ENCODE measurements at places on chromosomes 3 and 15.

DNA sequence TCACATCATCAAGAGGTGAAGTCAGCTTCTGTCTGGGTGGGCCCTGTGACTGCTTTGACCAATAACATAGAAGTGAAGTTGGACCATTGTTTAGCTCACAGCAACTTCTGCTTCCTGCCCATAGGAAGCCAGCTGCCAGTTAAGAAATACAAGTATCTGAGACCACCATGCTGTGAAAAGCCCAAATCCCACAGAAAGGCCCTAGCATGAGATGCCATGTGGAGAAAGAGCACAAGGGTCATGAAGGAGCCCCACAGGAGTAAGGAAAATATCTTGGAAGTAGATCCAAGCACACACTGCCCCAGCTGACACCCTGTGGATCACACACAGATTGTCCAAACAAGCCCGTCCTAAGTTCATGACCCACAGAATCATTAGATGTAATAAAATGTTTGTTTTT, 28.5 kb downstream of the RTP4 start:
- DNase-seq = no peak

GRCh38 chr3:52838561-52839267, 3.9 kb upstream of the MUSTN1 start:
- DNase-seq = no peak

- DNase-seq = no peak
Observed at GRCh38 chr3:24158761-24159454, 213.8 kb downstream of the NR1D2 start.

- DNase-seq = no peak
Observed at GRCh38 chr3:87674397-87675161, 384.2 kb downstream of the CGGBP1 start.

GRCh38 chr3:160448845-160449635, 546 bp downstream of the TRIM59 start:
- DNase-seq = peak; percentile 47

DNA sequence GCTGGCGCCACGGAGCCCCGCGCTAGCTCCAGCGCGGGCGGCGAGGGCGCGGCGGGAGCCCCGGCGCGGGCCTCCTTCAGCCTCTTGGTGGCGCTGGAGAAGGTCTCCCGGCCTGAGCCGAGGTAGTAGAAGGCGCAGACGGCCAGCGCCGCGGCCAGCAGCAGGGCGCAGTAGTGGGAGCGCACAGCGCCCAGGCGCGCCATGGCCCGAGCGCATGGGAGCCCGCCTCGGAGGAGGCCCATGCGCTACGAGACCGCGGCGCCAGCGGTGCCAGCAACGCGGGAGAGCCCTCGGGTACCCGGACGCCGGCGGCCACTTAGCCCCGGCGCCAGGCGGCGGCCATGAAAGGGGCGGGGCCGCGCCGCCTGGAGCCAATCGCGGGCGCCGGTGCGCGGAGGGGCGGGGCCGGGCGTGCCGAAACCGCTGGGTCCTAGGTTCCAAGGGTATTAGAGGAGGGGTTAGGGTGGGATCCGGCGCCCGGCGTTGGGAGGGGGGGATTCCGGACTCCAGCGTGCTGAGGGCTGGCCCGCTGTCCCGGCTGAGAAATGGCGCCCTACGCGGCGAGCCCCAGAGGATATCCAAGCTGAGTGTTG, at the start of gene XXYLT1:
Gene XXYLT1, minus strand, starts transcription at position 343 of the 593 bp plus-strand sequence. Its CDS starts 101 bp downstream, at position 242.
- no peak for DNase-seq

- no peak for DNase-seq
Observed at GRCh38 chr15:27050163-27050562, 79.2 kb downstream of the GABRG3 start.

GRCh38 chr3:82672966-82673365, 911.5 kb upstream of the GBE1 start:
- no peak for DNase-seq

GRCh38 chr3:172227340-172228035, 188.1 kb downstream of the FNDC3B start:
- DNase-seq = no peak

DNA sequence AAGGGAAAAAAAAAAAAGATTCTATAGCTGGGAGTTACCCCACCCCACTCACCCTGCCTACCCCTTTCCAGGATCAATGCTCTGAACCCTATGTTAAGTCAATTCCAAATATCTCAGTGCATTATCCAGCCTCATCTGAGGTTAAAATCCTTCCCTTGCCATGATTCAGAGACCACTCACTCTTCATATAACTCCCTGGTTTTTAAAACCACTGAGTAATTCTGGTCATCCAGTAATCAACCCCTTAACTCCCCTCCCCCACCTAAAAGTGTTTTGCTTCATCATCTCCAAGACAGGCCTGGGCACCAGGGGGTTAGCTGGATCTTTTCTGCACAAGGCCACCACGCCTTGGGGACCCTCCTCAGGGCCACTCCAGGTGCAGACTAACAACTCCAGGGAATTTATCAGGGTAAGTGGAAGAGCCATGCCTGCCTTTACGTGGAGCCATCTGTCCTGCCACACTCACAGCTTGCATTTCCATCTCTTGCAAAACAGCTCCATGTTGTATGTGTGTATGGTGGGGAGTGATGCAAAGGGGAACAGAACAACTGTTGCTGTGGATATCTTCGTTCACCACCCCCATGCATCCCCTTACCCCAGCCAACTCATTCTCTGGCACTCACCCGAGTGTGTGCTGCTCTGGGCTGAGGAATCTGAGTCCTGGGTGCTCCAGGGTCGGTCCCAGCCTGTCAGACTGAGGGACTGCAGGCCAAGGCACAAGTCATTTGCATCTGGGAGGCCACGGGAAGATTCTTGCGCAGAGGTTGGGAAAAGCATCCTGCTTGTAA, 30.7 kb upstream of the RPS17 start:
- DNase-seq = no peak

- DNase-seq = no peak
Observed at GRCh38 chr15:26182441-26182840, 319.3 kb upstream of the ATP10A start.
